Suppressor macrophage (primary cell): ENCODE measurements at places on chromosomes 13 and 19.

- no peak for DNase-seq
These were observed 2.6 kb downstream of the UNC13A start for GRCh38 chr19:17685451-17686022.

DNA sequence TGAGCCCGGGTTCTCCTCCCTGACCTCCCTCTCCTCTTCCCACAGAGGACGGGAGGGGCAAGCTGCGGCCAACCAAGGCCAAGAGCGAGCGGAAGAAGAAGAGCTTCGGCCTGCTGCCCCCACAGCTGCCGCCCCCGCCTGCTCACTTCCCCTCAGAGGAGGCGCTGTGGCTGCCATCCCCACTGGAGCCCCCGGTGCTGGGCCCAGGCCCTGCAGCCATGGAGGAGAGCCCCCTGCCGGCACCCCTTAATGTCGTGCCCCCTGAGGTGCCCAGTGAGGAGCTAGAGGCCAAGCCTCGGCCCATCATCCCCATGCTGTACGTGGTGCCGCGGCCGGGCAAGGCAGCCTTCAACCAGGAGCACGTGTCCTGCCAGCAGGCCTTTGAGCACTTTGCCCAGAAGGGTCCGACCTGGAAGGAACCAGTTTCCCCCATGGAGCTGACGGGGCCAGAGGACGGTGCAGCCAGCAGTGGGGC is 162.2 kb downstream of the KDM4B start:
- DNase-seq: peak; percentile 80

- DNase-seq: peak; percentile 87
These were observed 20.0 kb upstream of the ZDHHC20 start for GRCh38 chr13:21478881-21479808.

GRCh38 chr19:15759962-15760565 is 22.3 kb downstream of the OR10H3 start:
- no peak for DNase-seq

GRCh38 chr19:32201636-32202051 is 143.8 kb upstream of the ZNF507 start:
- peak; percentile 13 for DNase-seq

DNA sequence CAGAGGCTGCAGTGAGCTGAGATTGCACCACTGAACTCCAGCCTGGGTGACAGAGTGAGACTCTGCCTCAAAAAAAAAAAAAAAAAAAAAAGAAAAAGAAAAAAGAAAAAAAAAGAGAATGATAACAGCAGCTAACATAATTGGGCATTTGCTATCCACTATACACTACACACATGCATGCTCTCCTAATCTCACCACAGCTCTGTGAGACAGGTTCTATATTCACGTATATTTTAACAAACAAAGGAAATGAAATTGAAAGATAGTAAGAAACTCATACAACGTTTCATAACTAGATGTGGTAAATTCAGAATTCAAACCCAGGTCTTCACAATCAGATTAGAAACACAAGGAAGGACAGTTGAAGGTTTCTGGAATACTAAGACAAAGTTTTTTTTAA is 265.7 kb downstream of the DIAPH3 start:
- DNase-seq: no peak

DNA sequence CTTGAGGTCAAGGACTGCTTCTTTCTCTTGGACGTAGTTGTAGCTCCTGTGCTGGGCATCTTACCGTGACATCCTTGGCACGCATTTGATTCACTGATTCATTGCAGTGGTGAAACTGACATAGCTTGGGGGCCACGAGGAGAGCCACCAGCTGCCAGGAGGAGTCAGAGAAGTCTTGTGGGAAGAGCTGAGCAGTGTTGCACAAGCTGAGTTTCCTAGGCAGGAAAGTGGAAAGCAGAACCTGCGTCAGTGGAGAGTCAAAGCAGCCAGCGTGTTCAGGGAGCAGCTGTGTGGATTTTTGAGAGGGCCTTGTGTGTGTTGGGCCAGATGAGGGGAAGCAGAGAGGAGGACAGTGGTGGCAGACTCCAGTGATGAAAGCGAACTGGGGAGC is 5.3 kb upstream of the GPR183 start:
- peak; percentile 96 for DNase-seq

DNA sequence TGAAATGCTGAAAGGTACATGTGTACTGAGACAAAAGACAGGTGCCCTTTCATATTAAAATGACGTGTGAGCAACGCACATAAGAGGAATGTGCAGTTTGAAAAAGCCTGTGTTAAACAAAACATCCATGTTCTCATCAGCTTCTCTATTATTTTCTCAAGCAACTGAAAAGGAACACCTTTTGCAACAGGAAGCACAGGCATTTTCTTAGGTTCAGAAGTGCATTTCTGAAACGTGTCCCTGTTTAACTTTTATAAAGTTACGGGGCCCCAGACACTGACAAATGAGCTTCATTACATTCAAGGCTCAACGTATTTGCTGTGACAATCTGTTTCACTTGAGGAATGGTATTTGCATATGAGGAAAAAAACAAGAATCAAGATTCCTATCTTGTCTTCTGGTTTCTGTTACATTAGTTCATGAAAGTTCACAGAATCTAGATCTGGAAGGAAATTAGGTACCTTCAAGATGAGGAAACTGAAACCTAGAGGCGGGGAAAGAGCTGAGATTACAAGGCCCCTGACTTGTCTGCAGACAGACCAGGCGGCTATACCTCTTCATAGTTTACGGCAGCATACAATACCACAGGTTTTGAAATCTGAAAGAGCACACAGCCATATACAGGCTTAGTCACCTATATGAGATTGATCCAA is 431.7 kb downstream of the KLF12 start:
- no peak for DNase-seq

DNA sequence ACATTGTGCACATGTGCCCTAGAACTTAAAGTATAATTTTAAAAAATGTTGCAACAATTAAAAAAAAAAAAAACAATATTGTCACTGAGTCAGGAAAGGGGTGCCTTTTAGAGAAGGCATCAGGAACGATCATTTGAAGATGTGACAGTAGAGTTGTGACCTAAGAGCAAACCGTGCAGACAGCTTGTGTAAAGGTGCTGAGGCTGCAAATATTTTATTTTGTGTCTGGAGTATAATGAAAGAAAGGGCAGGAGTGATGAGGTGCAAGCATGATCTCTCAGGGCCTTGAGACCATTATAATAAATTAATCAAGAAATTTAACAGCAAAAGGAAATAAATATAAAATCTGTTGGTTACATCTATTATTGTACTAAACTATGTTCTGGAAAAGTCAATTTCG is 1219.7 kb downstream of the OLFM4 start:
- no peak for DNase-seq

DNA sequence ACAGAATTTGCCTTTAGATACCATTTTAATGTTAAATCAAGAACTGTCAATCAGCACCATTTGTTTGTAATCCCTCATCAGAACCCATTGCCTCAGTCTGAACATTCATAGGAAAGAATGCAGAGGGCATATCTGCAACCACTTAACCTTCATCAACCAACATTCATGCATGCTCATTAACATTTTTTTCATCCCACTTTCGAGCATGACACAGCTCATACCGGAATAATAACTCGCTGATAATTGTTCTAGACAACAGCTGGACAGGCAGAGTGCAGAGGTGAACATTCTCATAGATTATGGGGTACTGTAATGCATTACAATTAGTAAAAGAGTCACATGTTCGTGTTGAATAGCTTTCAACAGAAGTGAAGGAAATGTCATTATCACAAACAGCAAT is 216.8 kb downstream of the DIAPH3 start:
- no peak for DNase-seq

DNA sequence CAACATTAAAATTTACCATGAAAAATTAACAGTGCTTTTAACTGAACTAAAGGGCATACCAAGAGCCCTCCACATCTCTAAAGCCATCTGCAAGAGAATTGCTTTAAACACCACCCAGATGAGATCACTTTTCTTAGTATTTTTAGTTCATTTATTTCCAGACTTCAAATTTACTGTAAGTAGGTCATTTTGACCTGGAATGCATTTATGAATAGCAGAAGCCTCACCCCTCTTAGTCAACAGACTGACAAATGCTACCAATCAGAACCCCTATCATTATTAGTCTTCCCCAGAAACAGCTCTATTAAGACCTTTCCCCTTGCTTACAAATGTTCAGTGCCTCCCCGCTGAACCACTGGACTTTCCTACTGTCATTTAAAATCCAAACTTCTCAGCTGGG is 27.3 kb downstream of the RUBCNL start:
- no peak for DNase-seq

DNA sequence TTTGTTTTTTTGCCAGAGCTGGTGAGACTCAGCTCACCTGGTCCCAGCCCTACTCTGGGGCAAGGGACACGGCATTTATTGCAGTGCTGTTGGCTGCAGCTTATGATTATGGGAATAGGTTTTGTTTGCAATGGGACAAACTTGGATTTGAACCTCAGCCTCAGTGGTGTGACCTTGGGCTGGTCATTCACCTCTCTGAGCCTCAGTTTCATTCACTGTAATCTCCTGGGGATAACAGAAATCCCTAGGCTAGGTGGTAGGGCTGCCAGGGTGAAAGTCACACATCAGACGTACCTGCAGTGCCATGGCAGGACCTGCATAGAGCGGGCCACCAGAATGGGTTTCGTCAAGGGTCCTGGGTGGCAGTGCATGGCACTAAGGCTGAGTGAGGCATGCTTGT is 73.7 kb upstream of the MEDAG start:
- DNase-seq: no peak

GRCh38 chr19:38245826-38246498 is 10.2 kb downstream of the PPP1R14A start:
- no peak for DNase-seq

DNA sequence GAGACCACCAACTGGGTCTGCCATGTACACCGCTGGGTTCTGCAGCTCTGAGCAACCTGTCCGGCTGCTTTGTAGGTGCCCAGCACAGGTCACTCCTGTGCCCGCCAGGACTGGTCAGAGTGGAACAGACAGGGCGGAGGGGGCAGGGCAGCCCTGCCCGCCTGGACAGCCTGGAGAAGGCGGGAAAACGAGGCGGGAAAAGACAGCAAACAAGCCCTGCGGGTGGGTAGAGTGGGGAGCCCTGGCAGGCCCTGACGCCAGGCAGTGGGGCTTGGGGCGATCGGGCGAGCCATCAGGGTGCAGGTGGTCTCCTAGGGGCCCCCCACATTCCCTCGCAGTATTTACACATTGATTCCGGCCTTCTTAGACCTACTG is 533 bp upstream of the UHRF1 start:
- no peak for DNase-seq

GRCh38 chr19:55325172-55325571 is at the start of gene TMEM150B:
TSS of gene TMEM150B (minus strand) at chr19:55325341. CDS start at chr19:55321036, 4,305 bp downstream.
- DNase-seq: peak; percentile 87

GRCh38 chr13:97505017-97505416 is 71.0 kb downstream of the RAP2A start:
- DNase-seq: no peak

GRCh38 chr13:28922341-28922740 is 102.2 kb downstream of the MTUS2 start:
- no peak for DNase-seq

DNA sequence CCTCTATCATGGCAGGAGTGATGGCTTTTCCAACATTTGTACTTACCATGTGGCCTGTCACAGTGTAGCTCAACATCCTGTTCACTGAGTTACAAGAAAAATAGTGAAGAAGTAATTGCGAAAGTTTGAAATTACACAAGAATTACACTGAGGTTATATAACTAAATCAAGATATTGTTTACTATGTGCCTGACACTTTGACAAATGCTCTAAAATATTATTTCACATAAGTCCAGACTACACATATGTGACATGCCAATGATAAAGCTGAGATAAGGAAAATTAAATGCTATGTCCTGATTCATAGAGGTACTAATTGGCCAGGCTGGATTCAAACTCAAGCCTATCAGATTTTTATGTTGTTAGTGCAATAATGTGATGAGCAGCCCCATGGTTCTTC is 451.7 kb downstream of the PCDH9 start:
- no peak for DNase-seq

GRCh38 chr13:20414546-20415305 is 110.9 kb downstream of the CRYL1 start:
- no peak for DNase-seq

- no peak for DNase-seq
These were observed 604 bp downstream of the THSD1 start for GRCh38 chr13:52405369-52405766.

DNA sequence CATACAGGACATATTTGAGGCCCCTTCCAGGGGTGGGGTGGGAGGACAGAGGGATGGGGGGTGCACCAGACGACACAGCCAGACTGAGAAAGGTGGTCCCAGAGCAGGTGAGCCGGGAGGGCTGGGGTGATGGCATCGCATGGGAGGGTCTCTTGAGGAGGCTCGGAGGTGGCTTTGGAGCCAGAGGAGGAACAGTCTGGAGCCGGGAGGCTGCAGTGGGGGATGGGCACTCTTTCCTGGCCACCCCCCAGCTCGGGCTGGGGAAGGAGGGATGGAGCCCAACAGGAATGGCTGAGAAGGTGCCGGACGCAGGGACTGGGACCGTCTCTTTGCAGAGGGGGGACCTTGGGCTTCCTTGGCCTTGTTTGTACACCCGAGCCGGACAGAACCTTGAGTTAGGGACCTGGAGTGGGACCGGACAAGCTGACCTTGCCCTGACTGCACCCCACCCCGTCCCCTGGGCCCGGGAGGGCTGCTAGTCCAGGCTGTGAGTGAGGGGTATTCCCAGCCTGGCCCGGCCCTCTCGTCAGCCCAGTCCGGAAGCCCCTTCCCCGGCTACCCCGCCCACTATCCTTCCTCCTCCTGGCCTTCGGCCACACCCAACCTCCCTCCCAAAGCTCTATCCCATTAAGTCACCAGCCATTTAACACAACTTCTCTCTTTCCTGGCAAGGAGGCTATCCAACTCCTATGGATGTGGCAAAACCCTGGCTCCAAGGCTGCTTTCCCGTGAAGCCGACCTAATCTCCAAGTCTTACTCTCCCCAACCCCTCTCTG is 816 bp upstream of the TBXA2R start:
- peak; percentile 51 for DNase-seq

DNA sequence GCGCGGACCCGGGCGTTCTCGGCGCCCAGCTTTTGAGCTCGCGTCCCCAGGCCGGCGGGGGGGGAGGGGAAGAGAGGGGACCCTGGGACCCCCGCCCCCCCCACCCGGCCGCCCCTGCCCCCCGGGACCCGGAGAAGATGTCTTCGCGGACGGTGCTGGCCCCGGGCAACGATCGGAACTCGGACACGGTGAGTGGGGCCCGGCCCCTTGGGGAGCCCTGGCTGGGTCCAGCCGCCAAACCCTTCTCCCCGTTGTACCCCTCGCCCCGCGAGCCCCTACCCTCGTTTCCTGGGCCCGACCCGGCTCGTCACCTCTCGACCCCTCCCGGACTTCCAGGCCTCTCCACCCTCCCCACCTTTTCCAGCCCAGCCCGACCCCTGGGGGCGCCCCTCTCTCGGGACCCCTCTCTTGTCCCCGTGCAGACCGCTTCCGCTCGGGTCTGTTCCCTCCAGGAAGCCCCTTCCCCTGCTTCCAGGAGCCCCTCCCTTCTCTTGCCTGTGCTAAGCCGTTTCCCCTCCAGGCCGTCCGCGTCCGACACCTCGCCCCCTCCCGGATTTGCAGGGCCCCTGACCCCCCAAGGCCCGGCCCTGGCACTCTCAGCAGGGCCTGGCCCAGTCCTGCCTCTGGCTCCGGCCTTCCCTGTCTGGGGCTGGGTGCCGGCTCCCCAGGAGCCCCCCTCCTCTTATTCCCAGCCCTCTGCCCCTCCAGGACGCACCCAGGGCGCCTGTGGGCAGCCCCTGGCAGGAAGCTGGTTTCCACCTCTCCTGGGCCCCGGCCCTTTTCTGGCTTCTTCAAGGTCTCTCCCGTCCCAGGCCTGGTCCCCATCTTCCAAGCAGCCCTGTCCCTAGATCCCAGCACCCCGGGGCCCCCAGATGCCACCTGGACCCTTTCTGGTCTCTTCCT is 632 bp downstream of the MARK4 start:
- peak; percentile 16 for DNase-seq
